Activated CD4-positive, alpha-beta T cell treated with anti-CD3 and anti-CD28 coated beads for 4 hours (primary cell): ENCODE measurements at places on chromosomes 4 and X.

DNA sequence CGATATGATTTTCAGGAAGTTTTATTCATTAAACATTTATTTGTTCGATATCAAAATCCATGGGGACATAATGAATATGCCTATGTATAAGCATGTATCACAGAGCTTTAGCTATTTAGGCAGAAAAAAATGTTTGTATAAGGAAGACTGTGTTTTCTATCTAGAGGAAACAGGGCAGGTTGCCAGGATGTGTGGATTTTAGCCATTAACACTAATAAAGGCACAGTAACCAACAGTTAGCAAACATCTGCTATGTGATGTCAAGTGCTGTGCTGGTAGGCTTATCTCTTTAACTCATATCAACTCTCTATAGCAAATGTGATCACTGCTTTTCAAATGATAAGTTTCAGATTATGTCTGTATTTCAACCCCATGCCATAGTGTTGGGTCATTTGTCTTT lies 708.9 kb upstream of the HS3ST1 start:
- DNase-seq, result no peak

GRCh38 chr4:68905939-68906779 lies 45.4 kb downstream of the UGT2A3 start:
- DNase-seq, result no peak

DNA sequence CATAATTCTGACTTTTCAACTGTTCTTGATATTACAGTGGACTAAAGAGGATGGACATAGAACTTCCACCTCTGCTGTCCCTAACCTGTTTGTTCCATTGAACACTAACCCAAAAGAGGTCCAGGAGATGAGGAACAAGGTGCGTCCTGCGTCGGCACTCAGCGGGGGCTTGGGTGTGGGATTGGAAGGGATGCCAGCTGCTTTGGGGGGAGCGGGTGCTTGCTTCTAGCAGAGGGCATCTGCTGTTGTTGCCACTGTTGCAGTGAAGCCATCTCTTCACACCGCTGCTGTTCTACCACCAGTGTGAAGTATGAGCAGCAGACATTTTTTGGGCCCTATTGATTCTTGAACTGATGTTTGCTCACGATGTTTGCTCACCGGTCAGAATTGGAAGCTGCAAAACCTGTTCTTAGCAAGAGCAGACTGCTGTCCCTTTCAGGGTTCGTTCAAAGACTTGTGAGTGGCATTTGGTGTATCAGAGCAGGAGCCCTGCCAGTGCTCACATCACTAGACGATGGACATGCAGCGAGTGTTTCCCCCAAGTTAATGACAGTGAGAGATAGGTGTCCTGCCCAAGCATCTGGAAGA lies 55.4 kb downstream of the NOP14 start:
- DNase-seq, result no peak

DNA sequence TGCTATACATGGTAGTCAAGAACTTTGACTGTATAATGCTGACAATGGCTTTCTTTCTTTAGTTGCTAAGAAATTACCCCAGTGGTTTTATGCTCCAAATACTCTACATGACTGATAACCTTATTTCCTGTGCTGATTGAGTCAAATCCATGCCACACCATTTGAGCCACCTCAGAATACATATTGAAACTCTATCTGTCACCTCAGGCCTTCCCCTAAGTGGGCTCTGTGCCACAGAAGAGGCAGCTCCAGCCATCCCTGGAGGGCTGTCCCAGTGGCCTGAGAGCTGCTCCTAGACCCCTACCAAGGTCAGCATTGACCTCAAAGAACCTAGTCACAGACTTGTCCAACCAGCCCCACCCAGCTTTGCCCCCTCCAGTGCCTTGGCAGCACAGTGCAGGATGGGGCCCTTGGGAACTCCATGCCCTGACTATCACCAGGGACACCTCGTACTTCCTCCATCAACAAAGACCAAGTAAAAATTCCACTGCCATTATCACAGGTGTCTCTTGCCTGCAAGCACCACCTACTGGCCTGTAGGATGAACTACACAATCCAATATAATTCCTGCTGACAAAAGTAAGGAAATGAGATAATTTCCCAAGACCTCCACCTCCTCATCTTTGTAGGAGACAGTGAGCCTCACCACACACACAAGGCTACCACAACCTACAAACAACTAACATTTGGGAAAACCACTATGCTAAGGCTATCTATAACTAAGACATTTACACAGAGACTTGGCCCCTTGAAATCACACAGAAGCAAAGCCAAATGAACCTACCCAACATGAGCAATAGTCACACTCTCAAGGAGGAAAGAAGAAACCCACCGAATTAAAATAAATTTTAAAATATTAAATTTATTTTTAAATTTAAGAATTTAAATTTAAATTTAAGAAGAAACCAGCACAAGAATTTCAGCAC lies 239.9 kb downstream of the NKX6-1 start:
- no peak for DNase-seq

DNA sequence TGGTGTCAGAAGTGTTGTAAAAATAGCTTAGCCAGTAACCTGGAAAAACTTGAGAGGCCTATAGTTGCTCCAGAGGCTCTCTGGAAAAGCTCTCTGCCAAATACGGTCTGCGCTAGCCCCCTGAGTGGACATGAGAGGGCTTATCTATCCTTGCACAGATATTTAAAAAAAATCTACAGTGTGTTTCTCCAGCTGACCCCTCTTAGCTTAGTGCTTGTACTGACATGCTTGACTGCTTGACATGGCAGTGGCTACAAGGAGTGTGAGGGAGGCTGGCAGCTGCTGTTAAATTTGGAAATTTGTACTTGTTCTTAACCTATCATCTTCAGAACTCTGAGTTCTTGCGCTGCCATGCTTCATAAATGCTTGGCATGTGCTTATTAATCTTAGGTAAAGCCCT lies 229.2 kb downstream of the RBMX2 start:
- no peak for DNase-seq
